ENCODE measurements at places on chromosomes 1 and 21.

DNA sequence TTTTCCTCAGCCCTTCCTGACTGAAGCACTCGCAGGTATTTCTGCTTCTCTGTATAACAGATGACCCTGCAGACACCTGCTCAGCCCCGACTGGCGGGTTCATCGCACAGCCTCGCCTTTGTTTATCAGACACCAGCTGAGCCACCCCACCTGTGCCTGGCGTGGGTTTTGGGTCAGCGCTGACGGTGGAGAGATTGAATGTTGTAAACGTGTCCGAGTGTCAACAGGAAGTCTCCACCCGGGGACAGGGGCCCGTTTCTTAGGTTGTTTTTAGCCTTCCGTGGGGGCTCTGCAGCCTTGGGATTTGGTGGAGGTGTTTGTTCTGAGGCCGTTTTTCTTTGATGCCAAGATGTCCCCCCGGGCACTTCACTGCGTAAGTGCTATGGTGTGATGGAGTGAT, 60.1 kb downstream of the COL18A1 start:
- DNase-seq: no peak

GRCh38 chr1:69697340-69697739, 129.6 kb downstream of the LRRC7 start:
- no peak for DNase-seq

DNA sequence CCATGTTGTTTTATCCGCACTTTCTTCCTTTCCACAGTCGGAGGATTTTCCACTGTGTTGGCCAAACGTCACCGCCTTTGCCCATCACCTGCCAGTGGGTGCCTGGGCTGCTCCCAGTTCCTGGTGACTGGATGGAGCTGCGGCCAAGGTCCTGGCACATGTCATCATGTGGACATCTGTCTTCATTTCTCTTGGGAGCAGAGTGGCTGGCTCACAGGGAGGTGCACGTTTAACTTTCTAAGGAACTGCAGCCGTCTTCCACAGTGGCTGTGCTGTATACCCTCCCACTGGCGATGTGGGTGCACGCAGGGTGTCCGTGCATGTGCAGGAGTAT, 19.5 kb upstream of the RNF223 start:
- no peak for DNase-seq

- DNase-seq: no peak
These were observed 310.5 kb downstream of the PTGER3 start for GRCh38 chr1:70737125-70737524.

- no peak for DNase-seq
These were observed 9.5 kb upstream of the BTG2 start for GRCh38 chr1:203295796-203296195.

- DNase-seq: no peak
These were observed 73.4 kb downstream of the CD2 start for GRCh38 chr1:116827607-116828105.

DNA sequence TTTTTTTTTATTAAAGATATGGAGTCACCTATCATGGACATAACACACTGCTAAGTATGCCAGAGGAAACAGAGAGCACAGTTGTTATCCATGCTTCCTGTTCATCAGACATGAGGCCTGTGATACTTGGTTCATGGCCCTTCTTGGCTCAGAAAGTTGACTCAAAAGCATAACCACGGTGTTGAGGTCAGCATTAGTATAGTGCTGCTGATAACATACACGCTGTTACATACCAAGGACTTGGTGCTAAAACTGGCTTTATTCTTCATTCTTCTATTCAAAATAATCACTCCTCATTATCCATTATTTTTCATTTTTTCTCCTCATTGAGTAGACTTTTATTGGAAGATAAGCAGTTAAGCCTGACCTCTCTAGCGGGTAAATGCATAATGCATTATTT, 464.1 kb downstream of the ADGRL2 start:
- DNase-seq: no peak

Measured in pons (tissue), 1 donor.